NCI-H187 (cell line): ENCODE measurements at places on chromosomes 7 and 10.
A peak's percentile ranks its signal among the peaks of the same experiment; 100 is the strongest.

DNA sequence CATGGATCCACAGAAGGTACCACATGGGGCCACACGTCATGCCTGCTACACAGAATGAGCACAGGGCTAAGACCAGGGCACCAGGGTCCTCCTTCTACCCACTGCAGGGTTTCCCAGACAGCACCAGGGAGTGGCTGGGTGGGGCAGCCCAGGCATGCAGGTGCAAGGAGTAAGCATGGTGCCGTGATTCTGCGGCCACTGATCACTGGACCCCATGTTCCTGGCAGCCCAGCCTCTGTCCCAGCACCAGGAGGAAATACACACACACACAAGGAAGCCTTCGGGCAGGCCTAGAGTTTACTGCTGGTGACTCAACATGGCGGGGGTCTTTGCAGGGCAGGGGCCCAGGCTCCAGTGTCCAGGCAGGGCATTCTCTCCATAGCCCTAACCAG, 13.9 kb downstream of the ATP6V1F start:
- no peak for DNase-seq

DNA sequence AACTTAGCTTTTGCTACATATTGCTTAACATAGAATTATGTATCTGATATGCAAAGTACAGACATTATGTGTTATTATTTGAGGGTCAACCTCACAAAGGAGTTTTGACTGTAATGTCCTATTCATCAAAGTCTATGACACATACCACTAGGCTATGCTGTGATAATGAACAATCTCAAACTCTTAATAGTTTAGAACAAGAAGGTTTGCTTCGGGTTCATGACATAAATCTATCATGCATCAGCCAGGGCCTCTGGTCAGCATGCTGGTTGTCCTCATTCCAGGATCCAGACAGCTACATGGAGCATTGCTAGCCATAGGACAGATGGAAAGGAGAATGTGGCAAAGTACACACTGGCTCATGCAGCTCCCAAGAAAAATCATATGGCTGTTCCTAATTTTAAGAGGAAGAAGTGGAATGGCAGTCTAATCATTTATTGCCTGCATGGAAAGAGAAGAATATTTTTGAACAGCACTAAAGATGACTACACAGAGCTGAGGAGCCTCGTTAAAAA, 332.1 kb downstream of the GPR158 start:
- no peak for DNase-seq

DNA sequence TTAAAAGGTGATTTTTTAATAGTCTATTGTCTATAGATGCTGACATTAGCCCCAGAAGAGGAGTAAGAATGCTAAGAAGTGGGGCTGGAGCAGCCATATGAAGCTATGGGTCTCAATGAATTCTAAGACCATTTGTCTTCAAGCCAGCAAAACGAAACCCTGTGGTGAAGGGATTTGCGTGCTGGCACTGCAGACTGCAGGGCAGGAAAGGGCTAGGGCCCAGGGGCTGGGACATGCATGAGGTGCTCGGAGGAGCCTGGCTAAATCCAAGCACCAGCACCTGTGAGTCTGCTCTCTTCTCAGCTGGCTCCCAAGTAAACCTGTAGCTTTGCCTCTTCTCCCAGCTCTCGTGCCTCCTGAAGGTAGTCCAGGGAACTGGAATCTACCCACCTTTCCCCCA, 1.3 kb upstream of the NDST2 start:
- DNase-seq = no peak

GRCh38 chr10:75941223-75941801, 509.9 kb downstream of the LRMDA start:
- DNase-seq = peak; percentile 25

GRCh38 chr10:31147210-31147608, 115.5 kb upstream of the ZNF438 start:
- DNase-seq = no peak

GRCh38 chr10:80465451-80465835, 11.3 kb downstream of the TSPAN14 start:
- DNase-seq = no peak

DNA sequence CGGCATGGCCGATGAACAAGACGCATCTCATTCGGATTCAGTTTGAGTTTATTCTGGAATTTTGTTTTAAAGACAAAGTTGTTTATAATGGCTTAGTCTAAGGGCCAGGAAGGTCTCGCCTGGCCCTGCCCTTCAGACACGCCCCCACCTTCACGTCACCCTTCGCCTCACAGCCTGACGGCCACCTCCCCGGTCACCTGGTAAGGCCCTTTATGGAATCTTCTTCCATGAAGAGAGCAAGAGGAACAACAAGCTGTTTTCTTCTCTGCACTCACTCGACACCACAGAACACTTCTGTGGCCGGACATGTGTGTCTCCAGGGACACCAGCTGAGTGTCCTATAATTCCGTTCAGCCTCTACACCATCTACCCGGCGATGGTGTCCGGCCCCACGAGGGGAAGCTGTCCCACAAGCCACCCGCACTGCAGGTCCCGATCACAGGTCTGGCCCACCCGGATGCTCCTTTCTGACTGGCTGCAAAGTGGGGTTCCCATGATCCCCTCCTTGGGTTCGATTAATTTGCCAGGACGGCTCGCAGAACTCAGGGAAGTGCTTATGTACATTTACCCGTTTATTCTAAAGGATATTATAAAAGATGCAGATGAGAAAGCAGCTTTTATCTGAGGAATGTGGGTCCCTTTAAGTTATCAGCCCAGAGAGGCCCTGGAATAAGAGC, 17.4 kb upstream of the KNDC1 start:
- no peak for DNase-seq

DNA sequence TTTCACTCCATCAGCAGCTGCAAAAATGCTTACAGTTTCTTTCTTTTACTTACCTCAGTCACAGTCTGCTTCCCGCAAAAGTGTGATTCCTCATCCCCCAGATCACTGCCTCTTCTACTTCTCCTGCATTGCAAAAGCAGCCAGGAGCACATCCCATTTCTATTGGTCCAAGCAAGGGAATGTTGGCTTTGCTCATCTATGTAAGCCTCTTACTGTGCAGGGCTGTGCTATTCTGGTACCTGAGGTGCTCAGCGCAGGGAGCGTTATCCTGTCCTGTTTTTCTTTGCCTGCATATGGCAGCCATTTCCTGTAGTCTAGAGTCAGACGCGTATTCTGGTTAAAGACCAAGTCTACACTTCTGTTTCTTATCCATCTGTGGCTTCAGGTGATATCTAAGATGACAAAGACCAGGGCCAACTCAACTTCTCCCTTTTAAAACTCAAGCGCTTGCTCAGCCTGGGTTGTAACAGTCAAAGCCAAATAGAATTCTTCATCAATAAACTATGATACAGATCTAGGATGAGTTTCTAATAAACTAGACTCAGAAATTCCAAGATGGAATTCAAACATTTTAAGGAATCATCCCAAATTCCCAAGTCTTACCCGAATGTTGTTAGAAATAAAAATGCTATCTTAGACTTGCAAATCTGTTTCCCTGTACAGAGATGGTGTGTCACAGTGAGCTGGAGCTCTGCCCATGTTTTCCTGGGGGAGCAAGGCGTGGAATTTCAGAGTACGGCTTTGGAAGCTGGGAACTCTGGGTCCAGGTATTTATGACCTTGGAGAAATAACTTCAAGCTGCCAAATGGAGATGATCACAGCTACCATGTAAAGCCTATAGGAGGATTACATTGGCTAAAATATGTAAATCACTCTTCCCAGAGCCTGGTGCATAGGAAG, 6.1 kb upstream of the RBM17 start:
- no peak for DNase-seq

DNA sequence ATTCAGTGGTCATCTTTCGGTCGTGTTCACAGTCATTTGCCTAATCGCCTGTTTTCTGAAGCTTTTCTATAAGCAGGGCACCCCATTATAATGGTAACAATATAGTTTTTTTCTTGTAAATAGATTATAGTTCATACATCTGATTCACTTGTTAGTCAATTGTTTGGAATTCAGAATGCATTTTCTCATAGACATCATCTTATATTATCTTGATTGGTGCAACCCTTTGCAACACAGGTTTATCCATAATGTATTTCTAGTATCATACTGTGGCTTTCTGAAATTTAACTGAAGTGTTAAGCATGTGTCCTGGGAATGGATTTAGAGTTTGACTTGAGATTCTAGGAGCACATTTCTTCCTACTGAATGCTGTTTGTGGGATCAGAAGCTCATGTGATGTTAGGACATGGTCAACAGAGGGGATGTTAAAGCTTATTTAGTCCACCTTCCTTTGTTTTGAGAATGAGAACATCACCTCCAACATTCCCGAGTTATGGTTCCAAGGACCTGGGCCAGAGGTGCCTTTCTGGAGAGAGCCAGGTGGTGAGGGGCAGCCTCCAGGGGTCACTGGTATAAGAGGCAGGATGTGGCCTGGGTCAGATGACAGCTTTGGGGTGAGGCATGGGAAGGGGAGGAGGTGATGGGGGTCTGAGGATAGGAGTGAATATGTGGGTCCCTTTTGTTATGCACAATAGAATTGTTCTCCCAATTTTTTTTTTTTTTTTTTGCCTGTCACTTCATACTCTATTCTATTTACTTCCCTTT, 415.6 kb downstream of the EXOC4 start:
- no peak for DNase-seq

DNA sequence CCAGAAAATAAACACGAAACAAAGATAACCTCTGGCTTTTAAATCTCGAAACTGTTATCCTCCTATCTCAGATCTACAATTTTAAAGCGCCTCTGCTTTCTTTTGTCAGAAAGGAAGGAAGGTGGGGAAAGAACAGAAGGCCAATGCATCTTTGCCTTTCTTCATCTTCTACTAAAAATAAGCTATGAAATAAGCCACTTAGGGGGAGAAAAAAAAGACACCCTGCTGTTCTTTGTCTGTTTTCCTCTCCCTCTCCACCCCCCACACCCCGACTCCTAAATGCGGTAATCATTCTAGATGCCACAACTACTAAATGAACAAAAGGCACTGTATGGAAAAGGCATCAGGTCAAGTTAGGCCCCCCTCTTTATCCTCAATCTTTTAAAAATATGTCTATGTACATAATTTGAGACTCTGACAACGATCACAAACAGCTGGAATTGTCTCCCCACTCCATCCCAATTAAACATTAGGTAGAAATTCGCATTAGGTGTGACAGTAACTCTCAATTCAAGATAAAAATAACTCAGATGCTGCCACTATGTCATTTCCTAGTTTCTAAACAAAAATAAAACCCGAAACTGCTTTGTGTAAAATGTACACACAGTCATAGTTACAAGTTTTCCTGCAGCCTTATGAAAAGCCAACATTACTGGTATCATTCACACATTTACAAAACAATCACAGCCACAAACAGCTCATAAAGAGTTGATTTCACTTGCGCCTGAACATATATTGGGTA, 2.4 kb downstream of the UBE2H start:
- DNase-seq = no peak

- no peak for DNase-seq
Measured at GRCh38 chr10:59631882-59632807, 77.5 kb downstream of the SLC16A9 start.

DNA sequence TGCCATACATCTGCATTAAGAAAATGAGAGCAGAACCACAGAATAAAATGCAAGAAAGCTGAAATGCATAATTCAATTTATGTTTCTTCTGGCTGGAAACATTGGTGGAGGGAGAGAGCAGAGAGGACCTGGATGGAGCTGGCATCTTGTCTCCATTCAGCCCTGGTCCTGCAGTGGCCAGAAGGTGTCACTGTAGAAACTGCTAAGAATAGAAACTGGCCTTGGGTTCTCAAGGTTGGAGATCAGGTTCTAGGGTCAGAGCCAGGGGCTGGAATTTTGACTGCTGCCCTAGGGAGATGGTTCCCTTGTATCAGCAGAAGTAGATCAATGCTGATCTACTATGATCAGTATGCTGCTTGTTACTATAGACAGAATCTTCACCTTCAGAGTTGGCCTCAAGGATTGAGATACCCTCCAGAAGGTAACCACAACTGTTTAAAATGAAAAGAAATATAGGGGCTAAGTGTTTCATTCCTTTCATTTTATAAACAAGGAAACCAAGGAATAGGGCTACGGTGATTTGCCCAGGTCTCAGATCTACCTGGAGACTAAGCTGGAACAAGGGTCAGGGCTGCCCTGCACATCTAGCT, 13.1 kb downstream of the TAS2R41 start:
- DNase-seq = no peak

DNA sequence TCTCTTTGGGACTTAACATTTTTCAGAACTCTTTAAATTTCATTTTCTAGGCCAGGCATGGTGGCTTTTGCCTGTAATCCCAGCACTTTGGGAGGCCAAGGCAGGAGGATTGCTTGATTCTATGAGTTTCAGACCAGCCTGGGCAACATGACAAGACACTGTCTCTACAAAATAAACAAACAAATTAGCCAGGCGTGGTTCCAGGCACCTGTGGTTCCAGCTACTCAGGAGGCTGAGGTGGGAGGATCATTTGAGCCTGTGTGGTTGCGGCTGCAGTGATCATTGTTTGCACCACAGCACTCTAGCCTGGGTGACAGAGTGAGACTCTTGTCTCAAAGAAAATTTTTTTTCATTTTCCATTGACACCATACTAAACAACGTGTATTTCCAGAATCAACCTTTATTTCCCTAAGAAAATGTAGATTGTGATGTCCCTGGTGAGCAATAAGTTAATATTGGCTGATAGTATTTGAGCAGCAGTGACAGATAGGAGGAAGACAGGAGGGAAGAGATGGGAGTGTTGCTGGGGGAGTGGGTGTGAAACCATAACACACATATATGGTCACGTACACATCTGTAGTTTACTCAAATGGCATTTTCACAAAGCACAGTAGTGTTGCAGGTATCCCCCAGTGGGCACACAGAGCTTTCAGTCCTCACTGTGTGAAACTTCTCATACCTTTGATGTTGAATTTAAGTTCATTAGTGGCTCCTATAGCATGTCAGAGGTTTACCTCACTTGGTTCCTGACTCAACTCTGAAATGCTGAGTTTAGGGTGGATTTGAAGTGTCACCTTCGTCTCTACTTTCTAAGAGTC, 205.6 kb downstream of the AUTS2 start:
- no peak for DNase-seq

- DNase-seq = no peak
Measured at GRCh38 chr7:98224701-98225181, 13.5 kb downstream of the BHLHA15 start.

DNA sequence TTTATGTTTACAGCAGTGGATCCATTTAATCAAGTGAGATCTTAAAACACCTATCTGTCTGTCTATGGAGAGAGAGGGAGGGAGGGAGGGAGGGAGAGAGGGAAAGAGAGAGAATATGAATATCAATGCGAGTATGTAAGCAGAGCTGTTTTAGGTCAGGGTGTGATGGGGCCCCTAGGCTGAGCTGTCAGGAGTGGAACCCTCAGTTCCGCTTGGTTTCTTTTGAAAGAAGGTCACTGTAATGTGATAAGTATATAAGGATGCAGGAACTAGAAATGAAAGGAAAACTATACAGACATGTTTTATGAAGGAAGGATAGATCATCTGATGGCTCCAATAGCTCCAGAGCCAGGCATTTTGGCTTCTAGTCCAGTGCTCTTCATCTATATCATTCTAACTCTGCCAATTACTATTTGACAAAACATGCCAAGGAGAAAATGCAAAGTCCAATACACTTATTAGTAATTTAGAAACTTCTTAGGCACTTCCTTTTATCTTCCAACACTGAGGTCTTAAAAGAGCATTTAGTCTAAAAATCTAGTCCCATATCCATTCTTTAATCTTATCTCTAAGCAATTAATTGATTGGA, 70.3 kb downstream of the NRCAM start:
- peak; percentile 86 for DNase-seq
